ENCODE measurements at places on chromosomes 7 and 10.

- no peak for DNase-seq
Observed at GRCh38 chr7:72053292-72053691, 358.8 kb downstream of the CALN1 start.

GRCh38 chr7:75715864-75716263 is 22.9 kb downstream of the HIP1 start:
- DNase-seq, result no peak

- DNase-seq, result no peak
Observed at GRCh38 chr10:74652664-74653063, 173.7 kb upstream of the KAT6B start.

DNA sequence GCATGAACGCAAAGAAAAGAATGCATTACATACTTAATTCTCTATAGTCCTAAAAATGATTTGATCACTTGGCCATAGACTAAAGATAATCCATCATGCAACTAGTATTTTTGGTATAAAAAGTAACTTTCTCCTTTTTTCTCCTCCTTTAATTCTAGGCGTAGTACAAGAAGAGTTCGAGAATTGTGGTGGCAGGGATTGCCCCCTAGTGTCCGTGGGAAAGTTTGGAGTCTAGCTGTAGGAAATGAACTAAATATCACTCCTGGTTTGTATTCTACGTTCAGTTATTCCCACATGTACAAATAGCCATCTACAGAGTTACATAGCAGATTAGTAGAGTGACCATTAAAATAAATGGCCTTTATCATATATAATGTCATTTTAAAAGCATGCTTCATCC is 45.5 kb upstream of the HELLS start:
- DNase-seq, result no peak

DNA sequence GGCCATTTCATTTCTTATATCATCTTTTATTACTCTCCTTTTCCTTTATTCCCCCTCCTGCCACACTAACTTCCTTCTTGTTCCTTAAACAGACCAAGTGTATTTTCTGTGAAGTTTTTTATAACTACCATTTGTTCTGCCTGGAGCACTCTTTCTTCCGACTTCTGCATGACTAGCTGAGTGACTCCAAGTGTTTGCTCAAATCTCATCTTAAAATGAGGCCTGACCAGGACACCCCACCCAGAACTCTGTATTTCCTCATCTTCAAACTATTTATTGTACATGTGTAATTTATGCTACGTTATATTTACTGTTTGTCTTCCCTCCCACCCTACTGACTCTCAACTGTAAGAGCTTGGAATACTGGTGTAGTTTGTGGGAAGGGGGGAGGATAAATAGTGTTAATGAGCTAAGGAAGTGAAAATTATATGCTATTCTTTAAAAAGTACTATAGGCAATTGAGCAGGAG is 3.2 kb downstream of the MINDY3 start:
- no peak for DNase-seq

- DNase-seq, result no peak
Observed at GRCh38 chr7:92010215-92010614, 69.6 kb downstream of the AKAP9 start.

Data from CD4-positive, alpha-beta T cell treated with Interleukin-21 for 1 hour (primary cell).